ENCODE measurements at places on chromosomes 16 and 17. TPM values are rescaled to one million over a fixed set of nuclear protein-coding genes. Genes with fewer than 3 reads are reported as not detected.
A peak's percentile ranks its signal among the peaks of the same experiment; 100 is the strongest.

The TBC1D26 gene
- not detected for polyA plus RNA-seq

The CA7 gene
- polyA plus RNA-seq = not detected

- no peak for DNase-seq
Measured at GRCh38 chr17:13590441-13590840, 11.3 kb downstream of the HS3ST3A1 start.

DNA sequence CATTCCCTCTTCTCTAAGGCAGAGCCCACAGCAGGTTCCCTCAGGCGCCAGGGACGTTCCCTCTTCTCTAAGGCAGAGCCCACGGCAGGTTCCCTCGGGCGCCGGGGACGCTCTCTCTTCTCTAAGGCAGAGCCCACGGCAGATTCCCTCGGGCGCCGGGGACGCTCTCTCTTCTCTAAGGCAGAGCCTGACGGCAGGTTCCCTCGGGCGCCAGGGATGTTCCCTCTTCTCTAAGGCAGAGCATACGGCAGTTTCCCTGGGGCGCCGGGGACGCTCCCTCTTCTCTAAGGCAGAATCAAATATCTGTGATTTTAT is 24.3 kb downstream of the ACSF3 start:
- DNase-seq = peak; percentile 11

Measured in heart left ventricle (tissue), 16 donors.